ENCODE measurements at places on chromosomes 1 and 21.

DNA sequence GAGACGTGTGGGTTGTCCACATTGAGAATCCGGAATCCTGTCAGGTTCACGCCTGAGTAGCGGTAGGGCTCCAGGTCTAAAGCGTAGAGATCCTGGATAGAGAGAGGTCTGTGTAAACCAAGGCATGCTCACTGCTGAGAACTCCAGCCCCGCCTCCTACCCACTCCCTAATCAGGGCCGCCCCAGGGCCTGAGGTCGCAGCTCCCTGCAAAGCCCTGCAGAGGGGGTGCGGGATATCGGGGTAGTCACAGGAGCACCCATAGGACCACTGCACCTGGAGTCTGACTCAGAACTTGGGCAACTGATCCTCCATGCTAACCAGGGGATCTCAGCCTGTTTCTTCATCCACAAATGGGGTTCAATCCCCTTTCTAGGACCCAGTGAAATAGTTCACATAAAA lies 174.4 kb downstream of the GRIK3 start:
- DNase-seq = no peak

DNA sequence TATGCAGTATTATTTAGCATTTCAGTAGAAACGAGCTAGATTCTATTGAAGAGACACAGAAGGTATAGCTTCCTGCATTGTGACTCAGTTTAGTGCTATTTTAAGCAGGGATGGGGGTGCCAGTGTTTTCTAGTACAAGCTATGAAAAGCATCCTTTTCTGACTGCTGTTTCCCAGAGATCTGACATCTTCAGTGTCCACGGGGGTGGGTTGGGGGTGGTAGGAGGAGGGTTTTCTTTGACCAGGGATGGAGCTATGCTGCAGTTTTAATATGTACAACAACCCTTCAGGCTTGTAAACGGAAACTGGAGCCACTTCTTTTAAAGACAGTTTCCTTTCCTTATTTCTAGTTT lies 2.7 kb upstream of the NEGR1 start:
- DNase-seq = no peak

DNA sequence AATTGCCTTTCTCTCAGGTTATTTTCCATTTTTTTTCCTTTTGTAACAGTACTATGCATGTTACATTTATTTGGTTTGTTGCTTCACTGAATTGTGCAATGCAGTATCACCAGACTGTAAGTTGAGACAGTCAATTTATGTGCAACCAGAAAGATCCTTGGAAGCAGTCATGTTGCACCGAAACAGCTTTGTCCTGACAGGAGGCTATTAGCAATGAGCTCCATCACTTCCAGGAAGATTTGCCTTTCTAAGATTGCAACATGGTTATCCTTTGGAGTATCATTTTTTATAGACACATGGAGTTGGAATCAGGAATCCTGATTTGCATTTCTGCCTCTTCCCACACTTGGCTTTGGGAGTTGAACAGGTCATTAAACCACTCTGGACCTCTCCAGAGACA lies 84.5 kb upstream of the ST6GALNAC5 start:
- no peak for DNase-seq

DNA sequence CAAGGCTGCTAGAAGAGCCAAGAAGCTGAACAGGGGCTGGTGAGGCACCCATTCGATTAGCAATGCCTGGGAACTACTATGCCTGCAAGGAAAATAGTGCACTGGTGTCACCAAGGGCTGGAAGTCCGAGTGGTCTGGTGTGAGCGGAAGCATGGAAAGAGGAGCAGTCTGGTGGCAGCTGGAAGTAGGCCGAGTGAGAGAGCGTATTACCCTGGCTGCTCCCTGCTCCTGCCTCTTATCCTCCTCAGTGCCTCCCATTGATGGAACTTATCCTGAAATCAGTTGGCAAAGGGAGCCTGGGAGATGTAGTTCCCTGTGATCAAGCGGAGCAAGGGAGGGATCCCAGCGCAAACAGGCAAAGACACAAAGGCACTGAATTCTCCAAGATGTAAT lies 9.6 kb downstream of the SMAP2 start:
- DNase-seq = no peak

DNA sequence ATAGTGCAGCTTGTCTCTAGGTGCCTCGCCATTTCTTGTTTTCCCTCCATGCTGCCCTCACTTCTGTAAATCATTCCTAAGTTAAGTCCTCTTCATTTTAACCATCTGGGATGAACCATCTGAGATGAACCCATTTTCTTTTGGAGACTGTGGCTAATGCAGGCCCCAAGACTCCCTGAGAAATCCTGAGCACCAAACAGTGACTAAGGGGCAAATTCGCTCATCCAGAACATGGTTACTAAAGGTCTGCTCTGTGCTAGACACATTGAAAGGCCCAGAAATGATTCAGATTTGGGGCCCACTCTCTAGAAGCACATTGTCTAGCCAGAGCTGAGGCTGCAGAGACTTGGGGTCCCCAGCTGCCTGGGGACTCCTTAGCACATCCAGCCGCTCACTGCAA lies 151.9 kb upstream of the CTTNBP2NL start:
- DNase-seq = no peak

DNA sequence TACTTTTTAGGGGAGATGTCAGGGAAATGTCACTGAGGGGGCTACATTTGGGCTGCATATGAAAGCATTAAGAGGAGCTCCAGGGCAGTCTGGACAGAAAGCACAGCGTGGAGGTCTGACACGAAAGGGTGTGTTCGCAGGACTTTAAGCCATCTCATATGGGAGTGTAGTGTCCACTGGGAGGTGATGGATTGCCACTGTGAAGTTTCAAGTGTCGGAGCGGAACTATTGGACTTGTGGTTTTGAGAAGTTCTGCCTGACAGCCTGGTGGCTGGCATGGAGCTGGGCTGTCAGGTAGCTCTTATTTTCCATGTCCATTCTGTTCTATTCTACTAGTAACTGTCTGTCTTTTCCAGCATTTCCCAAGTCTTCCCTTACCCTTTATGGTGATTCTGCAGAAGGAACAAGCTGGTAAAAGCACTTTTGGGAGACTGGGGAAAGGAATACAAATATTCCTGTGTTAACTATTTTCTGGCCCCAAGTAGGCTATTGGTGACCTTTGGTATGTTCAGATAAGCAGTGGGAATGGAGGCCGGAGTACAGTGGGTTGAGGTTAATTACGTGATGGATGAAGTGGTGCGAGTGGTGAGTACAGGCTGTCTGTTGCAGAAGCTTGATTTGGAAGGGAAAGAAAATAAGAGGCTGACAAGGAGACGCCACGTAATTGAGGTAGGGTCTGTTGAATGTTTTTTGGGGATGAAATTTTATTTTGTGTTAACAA lies 19.3 kb downstream of the B3GALT5 start:
- no peak for DNase-seq

DNA sequence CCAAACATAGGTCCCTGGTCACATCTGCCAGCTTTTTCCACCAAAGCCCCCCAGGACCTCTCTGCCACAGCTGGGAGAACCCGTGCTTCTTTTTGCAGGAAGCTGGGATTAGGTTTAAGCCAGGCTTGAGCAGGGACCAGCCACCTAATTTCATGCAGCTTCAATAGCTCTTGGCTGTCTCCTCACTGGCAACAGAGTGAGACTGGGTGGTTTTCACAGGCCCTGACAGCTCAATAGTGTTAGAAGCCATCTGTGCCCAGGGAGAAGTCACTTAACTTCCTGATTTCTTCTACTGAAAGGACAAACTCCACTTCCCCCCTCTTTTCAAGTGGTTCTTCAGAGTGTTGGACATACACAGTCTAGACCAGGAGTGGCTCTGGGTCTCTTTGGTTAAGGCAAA lies 20.4 kb upstream of the SRSF4 start:
- DNase-seq = no peak

DNA sequence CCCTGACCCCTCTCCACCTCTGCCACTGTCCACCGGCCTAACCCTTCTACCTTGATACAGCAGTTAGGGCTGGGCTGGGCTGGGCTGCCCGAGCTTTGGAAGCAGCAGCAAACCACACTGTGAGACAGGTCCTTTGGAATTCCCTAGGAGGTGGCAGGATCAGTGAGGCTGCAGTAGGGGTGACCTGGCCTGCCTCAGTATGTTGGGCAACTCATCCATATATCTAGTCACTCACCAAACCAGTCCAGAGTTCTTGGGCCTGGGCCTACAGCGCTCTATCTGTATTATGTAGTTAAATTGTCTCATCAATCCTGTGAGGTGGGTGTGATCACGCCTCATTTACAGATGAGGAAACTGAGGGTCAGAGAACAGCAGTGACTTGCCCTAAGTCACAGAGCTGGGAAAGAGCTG lies 13.3 kb upstream of the SYNC start:
- no peak for DNase-seq

- no peak for DNase-seq
Measured at GRCh38 chr1:25568834-25569596, 25.6 kb downstream of the LDLRAP1 start.

DNA sequence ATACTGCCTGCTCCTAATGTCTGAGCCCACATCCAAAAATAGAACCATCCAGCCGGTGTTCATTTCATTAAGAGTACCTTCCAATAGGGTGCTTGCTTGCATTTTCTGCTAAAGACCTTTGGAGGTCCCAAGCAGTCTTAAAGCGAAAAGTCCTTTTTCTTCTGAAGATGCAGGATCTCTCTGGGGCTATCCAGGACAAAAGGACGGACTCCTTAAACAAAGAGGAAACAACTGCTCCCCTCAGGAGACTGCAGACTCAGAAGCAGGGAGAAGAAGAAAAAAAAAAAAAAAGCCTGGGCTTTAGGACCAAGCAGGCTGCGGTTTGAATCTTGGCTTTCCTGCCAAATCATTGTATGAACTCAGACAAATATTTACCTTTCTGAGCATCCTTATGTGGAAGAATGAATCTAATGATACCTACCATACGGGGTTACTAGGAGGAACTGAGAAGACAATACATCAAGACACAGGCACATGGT lies 204.0 kb downstream of the PLPP3 start:
- no peak for DNase-seq

- DNase-seq = no peak
Measured at GRCh38 chr1:11888206-11888876, 29.6 kb upstream of the NPPB start.

- DNase-seq = no peak
Measured at GRCh38 chr1:56963667-56964066, 2.1 kb downstream of the C8B start.

DNA sequence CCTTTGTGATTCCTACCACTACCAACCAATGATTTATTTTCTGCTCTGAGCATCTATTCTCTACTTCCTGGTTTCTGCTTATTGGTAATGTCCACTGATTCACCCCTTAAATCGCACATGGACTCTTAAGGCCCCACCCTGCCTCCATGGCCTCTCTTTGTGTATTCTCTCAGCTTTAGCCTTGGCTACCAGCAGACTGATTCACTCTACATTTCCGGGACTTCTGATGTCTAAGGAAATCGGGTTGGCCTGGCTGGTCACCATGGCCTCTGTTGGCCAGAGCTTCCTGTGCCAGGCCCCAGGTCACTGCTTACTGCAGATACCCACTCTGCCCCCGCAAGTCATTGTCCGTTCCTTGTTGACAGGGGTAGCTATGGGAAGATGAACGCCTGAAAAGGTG lies 40.9 kb downstream of the PDPN start:
- no peak for DNase-seq

DNA sequence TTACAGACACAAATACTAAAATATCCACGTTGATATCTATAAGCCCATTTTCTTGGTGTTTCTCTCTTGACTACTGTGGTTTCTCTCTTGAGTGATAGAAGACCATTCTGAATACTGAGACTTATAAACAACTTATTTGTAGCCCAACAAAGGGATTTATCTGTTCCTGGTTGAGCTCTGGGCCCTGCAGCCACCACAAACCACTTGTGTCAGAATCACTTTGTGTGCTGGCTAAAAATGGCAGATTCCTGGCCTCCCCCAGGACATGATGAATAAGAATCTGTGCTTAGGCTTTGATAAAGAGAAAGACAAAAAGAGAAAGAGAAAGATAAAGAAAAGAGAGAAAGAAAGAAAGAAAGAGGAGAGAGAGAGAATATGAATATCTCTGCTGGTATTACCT lies 18.9 kb upstream of the MCOLN2 start:
- no peak for DNase-seq

- DNase-seq = no peak
Measured at GRCh38 chr1:176211396-176212165, 4.5 kb upstream of the COP1 start.

- DNase-seq = peak; percentile 49
Measured at GRCh38 chr1:16167331-16168143, 11.7 kb upstream of the EPHA2 start.

DNA sequence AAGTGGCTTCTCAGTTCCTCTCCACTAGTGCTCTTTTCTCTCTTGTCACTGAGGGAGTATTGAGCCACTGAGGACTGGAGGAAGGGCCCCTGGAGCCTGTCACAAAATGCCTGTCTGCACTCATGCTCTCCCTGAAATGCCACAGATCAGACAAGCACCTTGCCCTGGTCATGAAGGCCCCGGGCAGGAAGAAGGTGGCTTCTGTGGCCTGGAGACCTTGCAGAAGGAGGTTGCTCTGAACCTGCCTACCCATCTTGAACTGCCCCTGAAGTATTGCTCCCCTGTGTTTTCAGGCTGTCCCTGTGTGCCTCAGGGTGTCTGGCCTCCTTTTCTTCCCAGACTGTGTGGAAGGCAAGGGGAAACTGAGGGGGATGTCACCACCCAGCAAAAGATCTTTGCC lies 3.1 kb downstream of the PKP1 start:
- DNase-seq = no peak

GRCh38 chr1:229040630-229041358 lies 230.1 kb upstream of the RAB4A start:
- DNase-seq = no peak

DNA sequence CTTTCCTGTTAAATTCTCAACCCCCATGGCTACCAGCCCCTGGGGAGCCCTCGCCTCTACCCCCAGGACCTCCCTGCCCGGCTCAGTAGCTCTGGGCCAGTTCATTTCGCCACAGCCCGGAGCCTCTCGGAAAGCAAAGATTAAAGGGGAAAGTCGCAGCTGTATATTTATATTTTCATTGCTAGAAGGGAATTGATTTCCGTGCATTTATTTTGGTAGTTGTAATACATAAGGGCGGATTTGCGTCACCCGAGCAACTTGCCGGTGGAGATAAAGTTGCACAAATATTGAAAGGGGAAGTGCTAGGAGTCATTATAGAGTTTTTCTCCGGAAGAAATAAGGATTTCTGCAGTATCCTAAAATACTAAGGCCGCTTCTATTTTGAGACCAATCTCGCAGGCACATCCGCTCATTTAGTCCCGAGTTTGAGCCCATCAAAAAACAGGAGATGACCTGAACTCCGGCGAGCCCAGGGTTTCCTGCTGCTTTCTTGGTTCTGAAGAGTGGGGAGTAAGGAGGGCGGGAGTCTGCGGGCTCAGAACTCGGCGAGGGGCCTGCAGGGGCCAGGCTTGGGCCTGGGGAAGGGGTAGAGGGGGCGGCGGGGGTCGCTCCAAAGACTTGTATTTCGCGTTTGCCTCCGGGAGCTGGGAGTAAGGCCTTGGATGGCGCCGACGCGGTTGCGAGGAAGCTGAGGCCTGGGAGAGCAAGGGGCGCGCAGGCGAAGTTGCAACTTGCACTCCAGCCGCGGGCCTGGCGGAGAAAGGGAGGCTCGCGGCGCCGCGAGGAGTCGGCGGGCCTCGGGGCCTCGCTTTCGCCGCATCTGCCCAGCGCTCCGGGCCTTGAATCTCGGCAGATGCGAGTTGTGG lies 2.5 kb upstream of the HLX start:
- no peak for DNase-seq

DNA sequence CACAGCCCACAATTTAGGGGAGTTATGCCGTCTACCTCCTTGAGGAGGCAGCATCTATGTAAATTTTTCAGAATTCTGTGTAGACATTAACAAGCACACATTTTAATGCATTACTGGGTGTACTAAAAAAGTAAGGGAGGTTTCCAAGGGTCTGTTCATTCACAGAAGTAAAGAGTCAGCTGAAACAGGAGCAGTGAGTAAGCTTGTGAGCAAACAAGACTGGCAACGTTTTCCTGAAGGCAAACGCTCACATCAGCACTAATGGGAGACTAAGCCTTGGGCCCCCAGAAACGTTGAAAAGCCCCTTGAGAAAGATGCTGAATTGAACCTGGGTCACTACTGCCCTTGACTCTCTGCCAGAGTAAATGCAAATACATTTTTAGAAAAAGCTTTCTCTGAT lies 25.7 kb downstream of the RPRD2 start:
- DNase-seq = no peak
